ENCODE measurements at places on chromosomes 5 and 9.

DNA sequence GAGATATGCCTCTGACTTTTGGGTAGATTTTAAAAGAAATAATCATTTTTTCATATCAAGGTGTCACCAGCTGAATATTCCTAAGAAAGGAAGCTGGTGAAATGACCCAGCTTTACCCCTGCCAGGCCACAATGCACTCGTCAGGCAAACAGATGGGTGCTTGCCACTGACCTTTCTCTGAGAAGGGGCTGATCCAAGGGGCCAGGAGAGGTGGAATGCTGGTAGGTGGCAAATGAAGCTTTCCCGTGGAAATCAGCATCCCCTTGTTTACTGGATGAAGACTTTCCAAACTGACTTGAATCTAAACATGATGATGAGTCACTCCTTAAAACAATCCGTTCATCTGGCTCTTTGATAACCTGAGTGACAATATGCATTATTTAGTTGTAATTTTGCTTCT, 44.3 kb upstream of the PLPP6 start:
- no peak for DNase-seq

- no peak for DNase-seq
Measured at GRCh38 chr5:83767409-83767992, 46.8 kb upstream of the HAPLN1 start.

GRCh38 chr5:181044662-181045305, 4.7 kb downstream of the BTNL9 start:
- DNase-seq = peak; percentile 52

- no peak for DNase-seq
Measured at GRCh38 chr5:50744776-50745175, 78.3 kb downstream of the PARP8 start.

DNA sequence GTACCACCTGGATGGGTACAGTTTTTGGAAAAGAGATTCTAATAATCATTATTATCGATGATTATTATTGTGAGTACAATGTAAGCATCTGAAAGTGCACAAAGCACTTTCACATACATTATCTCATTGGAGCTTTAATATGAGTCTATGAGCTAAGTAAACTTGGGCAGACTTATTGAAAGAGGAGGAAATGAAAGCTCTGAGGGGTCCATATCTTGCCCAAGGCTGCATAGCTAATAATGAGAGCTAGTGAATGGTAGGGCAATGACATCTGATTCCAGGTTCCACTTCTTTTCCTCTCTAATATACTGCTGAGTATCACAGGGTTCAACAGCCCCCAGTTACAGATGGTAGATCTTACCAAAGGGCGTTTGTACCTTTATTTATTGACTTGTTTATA, 26.1 kb downstream of the TIMD4 start:
- DNase-seq = no peak

- DNase-seq = no peak
Measured at GRCh38 chr5:9894571-9895301, 264.6 kb upstream of the TAS2R1 start.

GRCh38 chr9:75001719-75002421, 26.2 kb downstream of the CARNMT1 start:
- DNase-seq = peak; percentile 26

- DNase-seq = no peak
Measured at GRCh38 chr9:125400725-125401716, 139.4 kb downstream of the GAPVD1 start.

GRCh38 chr9:71897577-71897976, 13.4 kb downstream of the ABHD17B start:
- no peak for DNase-seq

GRCh38 chr9:84670138-84671041, 861 bp downstream of the NTRK2 start:
- DNase-seq = no peak

DNA sequence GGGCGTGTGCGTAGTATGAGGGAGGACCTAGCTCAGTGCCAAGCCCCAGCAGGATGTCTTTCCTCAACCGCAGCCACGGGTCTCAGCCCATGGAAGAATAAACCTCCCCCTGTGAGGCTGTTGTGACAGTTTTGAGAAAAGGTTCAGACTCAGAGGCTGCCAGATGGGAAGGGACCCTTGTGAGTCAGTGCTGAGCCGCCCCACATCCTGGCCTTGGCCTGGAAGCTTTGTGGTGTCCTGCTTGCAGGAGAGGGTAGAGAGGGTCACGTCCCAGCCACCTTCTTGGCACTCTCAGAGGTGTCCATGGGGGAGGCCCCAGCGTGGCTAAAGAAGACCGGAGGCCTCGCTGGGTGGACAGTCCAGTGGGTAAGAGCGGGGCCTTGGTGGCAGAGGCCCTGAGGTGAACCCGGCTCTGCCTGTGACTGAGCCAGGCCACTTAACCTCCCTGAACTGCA, 2.8 kb downstream of the GRHPR start:
- DNase-seq = no peak

- DNase-seq = no peak
Measured at GRCh38 chr9:22208846-22209585, 199.9 kb upstream of the CDKN2B start.

DNA sequence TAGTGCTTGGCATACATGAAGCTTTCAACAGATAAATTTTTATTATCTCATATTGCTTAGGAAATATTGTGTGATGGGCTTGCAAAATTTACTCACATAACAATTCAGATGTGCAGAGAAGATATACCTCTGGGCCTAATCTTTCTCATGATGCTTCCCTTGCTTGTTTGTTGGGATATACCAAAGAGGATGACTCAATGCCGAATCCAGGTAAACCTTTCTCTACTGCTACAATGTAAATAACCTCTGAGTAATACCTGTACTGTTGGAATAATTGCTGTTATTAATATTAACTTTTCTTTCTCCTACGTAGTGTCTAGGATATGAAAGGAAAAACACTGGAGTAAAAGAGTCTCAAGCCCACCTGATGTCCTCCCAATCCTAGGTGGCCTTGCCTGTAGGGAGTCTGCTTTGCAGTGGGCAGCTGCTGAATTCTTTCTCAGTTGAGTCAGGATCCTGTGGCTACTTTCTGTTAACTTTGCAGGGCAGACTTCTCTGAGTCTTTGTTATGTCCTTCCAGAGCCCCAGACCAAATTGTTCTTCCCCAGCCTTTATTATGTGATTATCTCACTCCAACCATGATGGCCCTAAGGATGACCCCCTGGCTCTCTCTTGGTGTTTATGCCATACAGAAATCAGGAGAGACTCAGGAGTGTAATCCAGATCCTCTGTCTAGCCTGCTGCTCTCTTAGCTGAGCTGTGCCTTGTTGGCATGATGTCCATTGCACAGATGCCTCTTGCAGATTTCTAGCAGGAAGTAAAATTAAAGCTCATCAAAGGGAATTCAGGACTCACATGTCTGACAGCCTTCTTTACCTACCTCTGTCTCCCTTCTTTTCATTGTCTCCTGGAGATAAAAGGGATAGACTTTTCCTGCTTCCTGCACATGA, 208.1 kb downstream of the SNX18 start:
- DNase-seq = no peak

DNA sequence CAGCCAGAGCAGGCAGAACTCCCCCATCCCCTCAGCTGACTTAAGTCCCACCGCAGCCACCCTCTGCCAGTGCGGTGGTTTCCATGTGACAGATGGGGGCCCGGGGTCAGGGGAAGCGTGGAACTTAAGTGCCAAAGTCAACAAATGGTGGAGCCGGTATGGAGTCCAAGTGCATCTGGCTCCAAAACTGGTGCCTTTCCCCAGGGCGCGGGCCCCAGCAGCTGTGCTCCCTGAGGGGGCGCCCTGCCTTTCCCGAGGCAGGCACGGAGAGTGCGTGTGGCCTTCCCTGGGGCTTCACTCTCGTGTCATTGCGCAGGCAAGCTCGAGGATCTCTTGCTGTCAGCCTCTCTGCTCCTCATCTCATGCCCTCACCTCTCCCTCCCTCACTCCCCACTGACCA, 33.8 kb downstream of the SLC46A2 start:
- DNase-seq = no peak

DNA sequence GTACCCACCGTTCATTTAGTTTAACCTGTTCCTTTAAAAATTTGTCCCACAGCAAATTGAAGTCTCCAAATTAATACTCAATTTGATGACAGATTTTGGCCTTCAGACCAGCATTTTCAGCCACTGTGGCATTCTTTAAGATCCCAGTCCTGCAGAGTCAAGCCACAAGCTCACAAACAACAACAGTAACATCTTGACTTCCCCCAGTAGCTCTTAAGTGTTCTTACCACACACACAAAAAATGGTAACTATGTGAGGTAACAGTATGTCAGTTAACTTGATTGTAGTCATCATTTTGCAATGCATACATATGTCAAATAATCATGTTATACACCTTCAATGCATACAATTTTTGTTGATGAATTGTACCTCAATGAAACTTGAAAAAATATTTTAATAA, 247.9 kb downstream of the LURAP1L start:
- no peak for DNase-seq

DNA sequence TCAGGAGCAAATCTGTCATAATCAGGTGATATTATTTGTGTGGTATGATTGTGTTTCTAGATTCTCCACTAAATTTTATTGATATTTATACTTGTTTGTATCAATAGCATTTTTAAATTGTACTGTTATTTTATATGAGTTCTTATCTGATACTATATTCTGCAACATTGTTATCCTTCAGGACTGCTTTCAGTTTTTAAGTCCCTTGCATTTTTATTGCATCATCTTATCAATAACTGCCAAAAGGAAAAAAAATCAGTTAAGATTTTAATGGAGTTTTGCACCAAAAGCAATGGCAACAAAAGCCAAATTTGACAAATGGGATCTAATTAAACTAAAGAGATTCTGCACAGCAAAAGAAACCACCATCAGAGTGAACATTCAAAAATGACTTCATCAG, 741.3 kb upstream of the CTNND2 start:
- no peak for DNase-seq

- no peak for DNase-seq
Measured at GRCh38 chr9:135103001-135103446, 15.6 kb downstream of the OLFM1 start.

DNA sequence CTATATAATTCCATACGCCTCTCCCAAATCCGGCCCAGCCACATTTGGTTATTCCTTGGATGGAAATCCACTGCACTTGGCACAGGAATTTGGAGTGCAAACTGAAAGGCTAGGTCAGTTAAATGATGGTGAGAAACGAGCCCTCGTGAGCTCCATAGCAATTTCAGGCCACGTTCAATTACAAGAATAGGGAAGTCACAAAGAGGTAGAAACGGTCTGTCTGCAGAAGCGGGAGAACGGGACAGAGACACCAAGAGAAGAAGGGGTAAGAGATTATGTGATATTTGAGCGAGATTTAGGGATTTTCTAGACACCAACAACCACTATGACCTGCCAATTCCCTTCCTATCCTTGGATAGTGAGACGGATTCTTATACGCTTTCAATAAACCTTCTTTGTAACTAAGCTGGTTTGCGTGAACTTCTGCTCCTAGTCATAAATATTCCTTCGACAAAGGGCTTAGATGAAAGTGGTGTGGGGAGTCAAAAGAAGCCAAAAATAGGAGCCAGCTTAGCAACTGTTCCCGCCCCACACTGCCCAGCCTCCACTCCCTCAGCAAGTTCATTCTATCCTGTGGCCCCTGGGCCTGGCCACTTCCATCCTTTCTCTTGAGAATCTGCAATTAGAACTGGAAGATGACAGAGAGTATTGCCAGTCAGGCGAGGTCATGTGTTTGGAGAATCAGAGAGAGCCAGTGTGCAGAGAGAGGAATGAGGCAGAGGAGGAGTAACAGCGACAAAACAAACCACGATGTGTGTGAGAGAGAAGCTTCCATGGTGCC, 118.4 kb downstream of the ZNF608 start:
- DNase-seq = no peak

DNA sequence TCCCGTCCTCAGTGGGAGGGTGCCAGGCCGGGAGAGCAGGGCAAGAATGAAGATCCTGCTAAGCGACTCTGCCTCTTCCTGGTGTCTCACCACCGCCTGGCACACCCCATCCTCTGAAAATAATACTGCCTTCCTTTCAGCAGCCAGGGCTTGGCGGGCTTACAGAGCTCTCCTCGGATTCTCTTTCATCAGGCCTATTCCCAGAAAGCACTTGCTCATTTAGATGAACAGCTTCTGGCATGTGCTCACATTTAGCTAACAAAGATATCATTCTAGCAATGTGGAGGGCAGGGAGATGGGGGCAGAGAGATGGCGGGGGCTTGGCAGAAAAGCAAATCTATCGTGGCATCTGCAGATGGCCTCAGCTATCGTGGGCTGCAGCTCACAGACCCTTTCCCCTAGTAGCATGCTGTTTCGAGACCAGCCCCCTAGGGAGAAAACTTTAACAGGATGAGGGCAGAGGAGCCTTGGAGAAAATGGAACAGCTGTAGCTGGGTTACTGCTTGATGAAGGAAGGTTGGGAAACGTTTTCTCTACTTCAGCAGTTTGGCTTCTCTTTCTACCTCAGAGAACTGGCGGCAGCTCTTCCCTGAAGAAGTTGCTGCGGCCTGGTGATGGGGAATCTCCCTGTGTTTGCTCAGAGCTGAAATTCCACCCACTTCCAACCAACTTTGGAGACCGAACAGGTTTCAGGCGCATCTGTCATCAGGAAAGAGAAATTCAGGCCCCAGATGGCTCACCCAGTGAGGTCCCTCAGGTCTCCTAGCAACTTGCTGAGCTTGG, 102.1 kb downstream of the TMEM174 start:
- DNase-seq = no peak

GRCh38 chr5:21802100-21802499, 1051.0 kb downstream of the CDH12 start:
- no peak for DNase-seq

GRCh38 chr5:174520420-174521396, 203.7 kb upstream of the MSX2 start:
- DNase-seq = no peak

- no peak for DNase-seq
Measured at GRCh38 chr9:75707191-75707590, 183.3 kb upstream of the PCSK5 start.

- DNase-seq = no peak
Measured at GRCh38 chr5:5304361-5305020, 118.0 kb upstream of the ICE1 start.

GRCh38 chr9:83920469-83920926, 734 bp downstream of the KIF27 start:
- DNase-seq = peak; percentile 43

DNA sequence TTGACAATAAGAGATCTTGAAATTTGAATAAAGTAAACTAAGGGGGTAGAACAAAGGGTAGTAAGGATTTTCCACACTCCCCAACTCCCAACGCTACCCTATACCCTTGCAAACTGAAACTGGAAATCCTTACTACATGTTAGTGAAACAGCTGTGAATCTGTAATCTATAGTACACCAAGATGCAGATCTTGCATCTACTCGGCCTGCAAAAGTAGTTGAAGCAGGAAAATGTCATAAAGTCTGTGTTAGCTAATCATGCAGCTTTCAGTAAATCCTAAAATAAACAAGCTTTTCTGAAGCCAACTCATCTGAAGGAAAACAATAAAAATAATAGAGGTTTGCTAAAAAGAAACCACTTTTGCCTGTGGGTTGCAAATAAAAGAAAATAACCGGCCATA, 1242.0 kb upstream of the ACO1 start:
- DNase-seq = no peak
